ENCODE measurements at places on chromosomes 3 and 15.

DNA sequence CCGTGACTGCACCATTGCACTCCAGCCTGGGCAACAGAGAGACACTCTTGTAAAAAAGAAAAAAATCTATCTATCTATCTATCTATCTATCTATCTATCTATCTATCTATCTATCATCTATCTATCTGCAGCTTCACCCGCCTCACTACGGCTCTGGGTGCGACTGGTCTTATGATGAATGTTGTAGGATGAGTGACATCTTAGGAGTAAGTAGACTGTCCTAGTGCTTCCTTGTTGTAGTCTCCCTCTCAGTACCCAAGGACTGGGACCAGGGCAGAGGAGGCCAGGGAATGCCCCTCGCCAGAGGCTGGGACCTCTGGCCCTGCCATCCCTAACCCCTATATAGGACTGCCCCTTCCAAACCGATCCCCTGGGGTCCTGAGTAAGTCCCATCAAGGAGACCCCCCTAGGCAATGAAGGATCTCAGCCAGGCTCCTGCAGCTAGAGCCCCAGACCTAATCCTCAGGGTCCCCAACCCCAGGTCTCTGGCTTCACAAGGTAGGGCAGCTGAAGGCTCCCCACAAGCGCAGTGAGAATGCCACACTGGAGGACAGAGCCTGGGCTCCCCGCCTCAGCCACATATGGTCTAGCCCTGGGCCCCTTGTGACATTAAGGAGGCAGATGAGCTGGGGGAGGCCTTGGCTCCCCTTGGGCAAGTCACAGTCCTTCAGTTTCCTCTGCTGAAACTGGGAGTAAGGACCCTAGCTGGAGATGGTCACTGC is 879 bp upstream of the SEC13 start:
- no peak for DNase-seq

DNA sequence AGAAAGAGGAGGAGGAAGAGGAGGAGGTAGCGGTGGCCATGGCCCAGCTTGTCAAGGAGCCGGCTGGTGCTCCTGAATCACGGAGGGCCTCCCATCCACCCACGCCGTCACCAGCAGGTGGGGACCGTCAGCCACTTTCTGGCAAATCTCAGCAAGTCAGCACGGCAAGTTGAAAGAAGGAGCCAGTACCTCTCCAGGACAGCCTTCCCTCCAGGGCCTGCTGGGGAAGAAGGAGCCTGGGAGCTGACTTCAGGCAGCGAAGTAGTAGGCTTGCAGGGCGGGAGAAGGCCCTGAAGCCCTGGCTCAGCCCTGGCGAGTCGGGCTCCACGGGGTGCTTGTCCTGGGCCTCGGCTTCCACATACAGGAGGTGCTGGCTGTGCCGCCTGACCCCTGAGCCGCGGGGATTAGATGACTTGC is 99.2 kb upstream of the TRPM1 start:
- no peak for DNase-seq

GRCh38 chr15:44712346-44713005 is 1.2 kb downstream of the B2M start:
- DNase-seq, result no peak

GRCh38 chr3:153337369-153337768 is 175.3 kb downstream of the RAP2B start:
- no peak for DNase-seq

GRCh38 chr15:73575636-73576247 is 57.4 kb downstream of the NPTN start:
- no peak for DNase-seq

DNA sequence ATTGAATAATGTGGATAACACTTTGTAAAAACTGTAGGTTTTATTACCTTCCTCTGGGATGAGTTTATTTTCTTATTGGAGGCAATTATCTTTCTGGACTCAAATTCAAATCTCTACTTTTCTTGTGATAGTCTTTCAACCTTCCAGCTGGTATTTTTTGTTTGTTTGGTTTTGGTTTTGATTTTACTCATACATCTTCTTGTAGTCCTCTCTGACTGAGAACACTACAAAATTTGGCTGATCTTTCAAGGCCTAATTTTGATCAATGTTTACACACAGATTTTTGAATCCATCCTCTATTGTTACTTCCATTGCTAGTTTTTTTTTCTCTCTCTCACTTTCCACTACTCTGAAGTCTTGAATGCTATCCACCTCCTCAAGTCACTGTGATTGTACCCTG is 303.8 kb upstream of the NECTIN3 start:
- DNase-seq, result no peak

DNA sequence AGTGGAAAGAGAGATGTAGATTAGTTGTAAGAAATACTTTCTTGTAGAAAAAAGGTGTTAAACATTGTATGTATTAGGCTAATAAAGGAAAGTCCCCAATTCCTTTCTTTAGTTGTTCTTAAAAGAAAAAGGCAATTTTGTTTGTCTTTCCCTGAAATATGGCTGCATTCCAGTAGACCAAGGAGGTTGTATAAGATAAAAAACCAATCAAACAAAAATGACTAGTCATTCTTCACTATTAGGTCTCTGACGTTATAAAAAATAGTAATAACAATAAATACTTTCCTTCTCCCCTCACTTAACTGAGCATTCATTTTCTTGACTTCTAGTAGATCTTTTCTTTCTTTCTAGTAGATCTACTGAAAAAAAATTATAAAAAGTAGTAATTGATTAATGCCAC is 8.6 kb upstream of the PPM1L start:
- DNase-seq, result no peak

DNA sequence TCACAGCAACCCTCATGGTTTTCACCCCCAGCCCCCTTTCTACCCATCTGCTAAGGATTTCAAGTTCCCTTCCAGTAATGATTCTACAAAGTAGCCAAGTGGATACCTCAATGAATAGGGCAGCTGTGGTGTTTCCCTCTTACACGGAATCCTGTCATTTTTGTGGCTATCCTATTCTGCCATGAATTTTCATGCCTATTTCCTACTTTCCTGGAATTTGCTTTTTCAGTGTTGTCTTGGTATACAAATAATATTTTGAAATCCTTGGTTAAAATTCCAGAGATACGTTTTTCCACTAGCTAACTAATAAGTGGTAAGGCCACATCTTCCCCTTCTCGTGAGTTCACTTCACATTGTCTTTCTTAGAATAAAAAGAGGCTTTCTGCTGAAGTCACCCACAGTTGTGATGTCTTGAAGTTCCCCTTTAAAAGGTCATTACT is 7.5 kb downstream of the ADPRH start:
- DNase-seq, result no peak

- DNase-seq, result no peak
Observed at GRCh38 chr15:80984856-80985255, 4.8 kb downstream of the MESD start.

- DNase-seq, result no peak
Observed at GRCh38 chr15:98403569-98403968, 244.8 kb upstream of the IGF1R start.

- DNase-seq, result no peak
Observed at GRCh38 chr15:62465173-62465572, 300.1 kb upstream of the C2CD4B start.

- no peak for DNase-seq
Observed at GRCh38 chr15:100834731-100835130, 44.9 kb upstream of the ALDH1A3 start.

GRCh38 chr15:100588638-100589242 is 13.2 kb downstream of the LINS1 start:
- DNase-seq, result no peak

- no peak for DNase-seq
Observed at GRCh38 chr15:95106801-95107200, 875.4 kb downstream of the MCTP2 start.

DNA sequence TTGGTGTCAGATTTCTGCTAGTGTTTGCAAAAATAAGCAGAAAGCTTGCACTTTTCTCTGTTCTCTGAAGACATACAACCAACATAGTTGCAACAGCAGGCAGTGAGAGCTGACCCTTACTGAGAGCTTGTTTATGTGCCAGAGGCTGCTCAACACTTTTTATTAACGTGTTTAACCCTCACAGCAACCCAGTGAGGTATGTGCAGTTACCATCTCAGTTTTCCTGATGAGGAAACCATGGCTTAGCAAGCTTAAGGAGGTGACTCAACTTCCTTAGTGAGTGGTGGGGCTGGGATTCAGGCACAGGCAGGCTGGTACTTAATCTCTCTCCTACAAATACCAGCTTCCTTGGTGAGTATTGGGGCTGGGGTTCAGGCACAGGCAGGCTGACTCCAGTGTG is 158.1 kb upstream of the CTDSPL start:
- DNase-seq, result peak; percentile 57

DNA sequence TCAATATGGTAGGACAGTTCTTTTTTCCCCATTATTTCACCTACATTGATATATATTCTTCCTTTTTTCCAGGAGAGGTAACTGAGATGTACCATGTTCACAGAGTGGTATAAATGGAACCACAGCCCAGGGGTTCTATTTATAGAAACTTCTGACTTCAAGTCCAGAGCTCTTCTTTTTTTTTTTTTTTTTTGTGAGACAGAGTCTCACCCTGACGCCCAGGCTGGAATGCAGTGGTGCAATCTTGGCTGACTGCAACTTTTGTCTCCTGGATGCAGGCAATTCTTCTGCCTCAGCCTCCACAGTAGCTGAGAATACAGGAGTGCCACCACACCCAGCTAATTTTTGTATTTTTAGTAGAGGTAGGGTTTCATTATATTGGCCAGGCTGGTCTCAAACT is 267.1 kb upstream of the TPRG1 start:
- DNase-seq, result no peak

GRCh38 chr3:171898192-171898591 is 55.0 kb downstream of the TMEM212 start:
- DNase-seq, result no peak

DNA sequence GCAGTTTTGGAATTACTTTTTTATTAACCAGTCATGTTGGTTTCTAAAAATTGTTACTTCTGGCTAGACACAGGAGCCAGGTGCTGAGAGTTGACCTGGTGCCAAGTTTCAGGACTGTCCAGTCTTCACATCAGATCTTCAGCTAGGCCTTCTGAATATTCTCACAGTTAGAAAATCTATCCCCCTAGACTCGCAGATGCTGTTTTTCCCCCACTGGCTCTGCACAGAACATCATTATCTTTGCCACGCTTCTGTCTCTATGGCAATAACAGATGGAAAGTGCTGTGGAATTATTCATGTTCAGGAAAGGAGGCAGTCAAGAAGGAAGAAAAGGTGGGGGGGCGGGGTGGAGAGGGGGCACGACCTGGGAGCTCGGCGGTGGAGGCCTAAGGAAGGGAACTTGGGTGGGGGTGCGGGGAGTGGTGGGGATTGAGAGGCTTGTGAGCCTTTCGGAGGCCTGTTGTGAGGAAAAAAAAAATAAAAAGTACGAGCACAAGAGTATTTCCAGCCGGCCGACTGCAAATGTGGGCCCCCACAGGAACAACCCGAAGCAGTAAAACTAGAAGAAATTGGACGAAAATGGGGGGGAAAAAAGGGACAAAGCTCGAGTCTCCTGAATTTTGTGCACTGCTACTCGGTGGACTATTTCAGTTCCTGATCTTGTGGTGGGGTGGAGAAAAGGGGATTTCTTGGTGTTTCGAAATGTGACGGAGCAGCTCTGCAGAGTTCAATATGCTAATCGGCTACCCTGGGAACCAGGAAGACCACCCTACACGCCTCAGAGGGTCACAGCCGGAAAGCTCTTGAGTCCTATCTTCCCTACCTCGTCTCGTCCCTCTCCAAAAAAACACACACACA is 1.5 kb upstream of the SKIL start:
- no peak for DNase-seq

DNA sequence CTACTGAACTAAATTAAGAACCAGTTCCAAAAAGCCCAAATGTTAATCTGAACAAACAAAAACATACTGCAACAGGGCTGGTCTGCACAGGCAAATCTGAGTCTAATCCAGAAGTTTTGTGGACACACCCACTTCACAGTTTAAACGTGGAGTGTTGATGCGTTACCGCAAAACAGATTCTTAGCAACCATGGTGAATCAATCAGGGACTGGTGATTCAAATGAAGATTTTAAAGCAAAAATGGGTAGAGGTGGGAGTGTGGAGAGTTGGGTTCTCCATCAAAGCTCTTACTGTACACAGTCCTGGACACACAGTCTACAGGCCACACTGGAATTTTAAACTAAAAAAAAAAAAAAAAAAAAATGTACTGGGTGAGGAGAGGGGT is 5.2 kb downstream of the ANXA2 start:
- no peak for DNase-seq

DNA sequence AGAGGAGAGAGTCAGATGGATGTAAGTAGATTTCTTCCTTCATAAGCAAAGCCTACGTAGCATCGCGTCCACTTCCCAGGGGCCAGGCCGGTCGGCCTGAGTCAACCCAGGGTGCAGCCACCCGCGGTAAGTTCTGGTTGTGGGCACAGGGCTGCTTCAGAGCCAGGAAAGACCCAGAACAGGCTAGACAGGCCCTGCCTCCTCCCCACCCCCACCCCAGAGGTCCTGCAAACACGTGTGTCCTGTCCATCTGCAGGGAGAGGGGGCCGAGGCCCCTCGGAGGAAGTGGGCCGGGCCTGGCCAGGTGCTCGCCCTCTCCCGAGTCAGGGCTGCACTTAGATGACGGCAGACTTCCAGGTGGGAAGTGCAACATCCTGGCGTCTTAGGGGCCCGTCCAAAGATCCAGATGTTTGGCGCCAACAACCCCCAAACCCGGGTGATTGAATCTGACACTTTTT is 100.8 kb upstream of the ALDH1A3 start:
- DNase-seq, result no peak

DNA sequence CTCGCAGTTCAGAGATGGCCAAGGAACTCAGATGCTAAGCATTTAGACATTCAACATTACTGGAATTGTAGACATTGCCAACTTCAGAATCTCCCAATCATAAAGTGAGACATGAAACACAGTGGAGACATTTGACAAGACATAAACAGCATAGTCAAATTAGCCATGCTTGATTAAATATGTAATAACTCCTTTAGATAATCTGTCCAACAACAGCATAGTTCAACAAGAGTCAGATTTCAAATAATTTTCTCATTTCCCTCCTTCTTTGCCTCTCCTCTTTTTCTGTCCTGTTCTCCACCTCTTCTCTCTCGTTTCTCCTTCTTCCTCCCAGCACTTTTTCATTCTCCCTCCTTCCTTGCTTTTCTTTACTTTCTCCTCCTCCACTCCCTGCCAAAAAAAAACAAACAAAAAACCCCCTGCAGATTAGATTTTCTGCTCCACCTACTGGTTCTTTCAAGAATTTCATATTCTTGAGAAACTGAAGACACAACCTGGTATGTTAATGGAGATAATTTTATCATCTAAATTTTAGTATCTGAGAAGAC is 20.2 kb downstream of the CPOX start:
- DNase-seq, result no peak

GRCh38 chr3:120472121-120472844 is 21.5 kb upstream of the FSTL1 start:
- no peak for DNase-seq

- DNase-seq, result no peak
Observed at GRCh38 chr3:1093217-1093616, 393 bp downstream of the CNTN6 start.

DNA sequence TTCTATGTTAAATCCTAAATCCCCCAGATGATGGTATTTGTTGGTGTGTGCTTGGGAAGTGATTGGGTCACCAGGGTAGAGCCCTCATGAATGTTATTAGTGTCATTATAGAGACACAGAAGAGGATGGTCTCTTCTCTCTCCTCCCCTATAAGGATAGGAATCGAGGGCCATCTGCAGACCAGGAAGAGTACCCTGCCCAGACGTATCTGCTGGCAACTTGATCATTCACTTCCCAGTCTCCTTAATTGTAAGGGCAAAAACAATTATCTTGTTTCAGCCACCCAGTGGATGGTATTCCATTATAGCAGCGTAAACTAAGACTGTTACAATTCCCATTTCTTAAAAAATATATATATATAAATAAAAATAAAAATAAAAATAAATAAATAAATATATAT is 892.2 kb downstream of the SI start:
- DNase-seq, result no peak
